H1 (cell line): ENCODE measurements at places on chromosomes 5 and 9. TPM values are rescaled to one million over a fixed set of nuclear protein-coding genes. Genes with fewer than 3 reads are reported as not detected.

The PCDHA1 gene
- polyA plus RNA-seq, result 0.23 and 0.52 TPM in 2 replicates

The STING1 gene
- polyA plus RNA-seq, result 0.47 and 1.2 TPM in 2 replicates

The GRM6 gene
- 0.02 TPM in 1 of 2 replicates, not detected in the other for polyA plus RNA-seq

The PPP6C gene
- polyA plus RNA-seq, result 14.2 and 22.8 TPM in 2 replicates

The SLCO4C1 gene
- polyA plus RNA-seq, result 0.80 and 1.3 TPM in 2 replicates

The FBP2 gene
- polyA plus RNA-seq, result not detected in 2 replicates

The SLC34A1 gene
- not detected in 2 replicates for polyA plus RNA-seq

The PCDHGA10 gene
- polyA plus RNA-seq, result 6.4 and 7.1 TPM in 2 replicates

The SLC23A1 gene
- 0.03 TPM in 1 of 2 replicates, not detected in the other for polyA plus RNA-seq

The LHX6 gene
- polyA plus RNA-seq, result 0.92 and 1.0 TPM in 2 replicates

The PHYHD1 gene
- 25.6 and 33.2 TPM in 2 replicates for polyA plus RNA-seq
